ENCODE measurements at places on chromosomes 1 and 21.

- no peak for ATAC-seq
Measured at GRCh38 chr1:183131166-183131565, 54.9 kb upstream of the LAMC2 start.

DNA sequence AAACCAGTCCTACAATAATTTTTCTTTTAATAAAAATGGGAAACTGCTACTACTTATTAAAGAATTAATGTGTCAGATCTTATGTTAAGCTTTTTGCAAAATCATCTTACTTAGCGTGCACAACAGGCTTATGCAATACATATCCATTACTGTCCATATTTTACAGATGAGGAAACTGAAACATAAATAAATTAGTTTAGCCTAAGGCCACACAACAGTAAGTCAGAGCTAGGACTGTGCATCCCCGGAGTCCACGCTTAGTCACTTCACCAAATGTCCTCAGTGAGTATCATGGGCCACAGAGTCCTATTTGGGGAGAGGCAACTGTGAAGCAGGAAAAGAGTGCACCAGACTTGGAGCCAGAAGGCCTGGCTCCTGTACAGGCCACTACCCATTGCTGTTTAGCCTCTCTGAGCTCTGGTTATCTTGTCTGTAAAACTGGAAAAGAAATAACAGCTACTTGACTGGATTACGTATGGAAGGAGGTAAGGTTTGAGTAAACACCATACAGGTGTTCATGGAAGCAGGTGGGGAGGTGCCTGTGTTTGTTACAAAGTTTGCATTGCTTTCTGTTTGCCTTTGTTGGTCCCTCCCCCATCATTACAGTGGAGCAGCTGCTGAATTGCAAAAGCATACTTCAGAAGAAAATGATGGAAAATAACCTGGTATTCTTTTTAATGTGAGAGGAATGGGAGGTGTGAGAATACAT lies 192.8 kb downstream of the FCRL5 start:
- no peak for ATAC-seq

DNA sequence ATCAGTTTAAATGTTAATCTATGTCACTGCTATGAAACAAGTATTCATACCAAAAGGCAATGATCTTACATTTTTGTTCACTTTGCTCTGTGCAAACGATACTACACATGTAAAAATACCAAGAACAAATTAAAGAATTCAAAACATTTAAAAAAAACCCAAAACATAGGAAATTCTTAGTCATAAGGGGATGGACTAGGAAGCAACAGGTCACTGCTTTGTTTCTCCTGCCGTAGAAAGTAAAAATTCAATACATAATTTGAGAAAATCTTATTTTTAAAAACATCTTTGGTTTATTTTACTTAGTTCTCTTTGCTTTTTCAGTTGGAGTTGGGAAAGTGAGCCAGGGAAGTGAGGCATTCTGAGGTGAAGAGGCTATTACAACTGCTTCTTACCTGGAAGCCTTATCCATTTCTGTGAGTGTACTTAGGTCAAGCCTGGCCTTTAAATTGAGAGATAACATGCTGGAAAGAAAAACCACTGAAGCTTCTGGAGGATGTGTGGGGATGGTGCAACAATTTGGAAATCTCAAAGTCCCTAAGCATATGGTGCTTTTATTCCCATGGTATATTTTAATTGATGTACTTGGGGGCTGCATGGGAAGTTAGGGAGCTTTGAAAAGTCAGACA lies 183.5 kb downstream of the CDC42BPA start:
- ATAC-seq = no peak

DNA sequence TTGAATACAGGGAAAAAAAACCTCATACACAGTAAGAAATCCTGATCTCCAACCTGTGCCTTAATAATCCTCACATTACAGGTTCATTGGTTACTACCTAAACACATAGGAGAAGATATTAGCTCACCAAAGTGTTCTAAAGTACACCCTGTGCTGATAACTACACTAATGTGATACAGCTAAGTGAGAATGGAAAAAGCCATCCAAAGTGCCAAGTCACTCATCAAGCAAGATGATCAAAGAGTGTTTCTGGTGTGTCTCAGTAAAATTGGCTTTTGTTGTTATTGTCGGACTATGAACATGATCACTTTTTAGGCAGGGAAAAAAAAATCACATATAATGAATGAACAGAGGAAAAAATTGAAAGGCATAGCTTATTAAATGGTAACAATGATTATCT lies 31.4 kb downstream of the EPS15 start:
- ATAC-seq = no peak

DNA sequence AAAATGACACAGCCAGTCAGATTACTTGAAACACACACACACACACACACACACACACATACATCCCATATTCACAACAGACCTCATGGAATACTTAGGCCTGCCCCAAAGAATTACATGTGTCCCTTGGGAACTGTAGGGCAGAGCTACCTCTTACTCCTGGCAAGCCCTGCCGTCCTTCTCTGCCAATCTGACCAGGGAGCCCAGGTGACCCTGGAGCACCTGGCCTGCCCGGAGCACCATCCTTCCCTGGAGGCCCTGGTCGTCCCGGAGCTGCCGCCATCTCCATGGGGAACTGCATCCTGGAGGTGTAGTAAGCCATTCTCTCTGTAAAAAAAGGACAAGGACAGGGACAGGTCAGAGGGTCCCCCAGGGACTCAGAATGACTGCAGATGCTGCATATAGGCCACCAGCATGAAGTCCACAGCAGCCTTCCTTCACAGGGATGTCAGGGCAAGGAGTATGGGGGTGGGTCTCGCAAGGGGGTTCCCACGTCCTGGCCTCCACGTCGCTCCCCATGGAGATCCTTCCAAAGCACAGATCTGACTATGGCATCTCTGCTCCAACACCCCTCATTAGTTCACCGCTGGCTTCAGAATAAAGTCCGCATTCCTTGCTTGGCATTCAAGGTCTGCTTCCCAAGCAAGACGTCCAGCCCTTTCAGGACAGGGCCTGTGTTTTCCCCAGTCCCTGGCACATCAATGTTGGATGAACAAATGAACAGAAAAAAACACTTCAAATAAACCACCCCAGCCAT lies 9.2 kb upstream of the PEF1 start:
- no peak for ATAC-seq

DNA sequence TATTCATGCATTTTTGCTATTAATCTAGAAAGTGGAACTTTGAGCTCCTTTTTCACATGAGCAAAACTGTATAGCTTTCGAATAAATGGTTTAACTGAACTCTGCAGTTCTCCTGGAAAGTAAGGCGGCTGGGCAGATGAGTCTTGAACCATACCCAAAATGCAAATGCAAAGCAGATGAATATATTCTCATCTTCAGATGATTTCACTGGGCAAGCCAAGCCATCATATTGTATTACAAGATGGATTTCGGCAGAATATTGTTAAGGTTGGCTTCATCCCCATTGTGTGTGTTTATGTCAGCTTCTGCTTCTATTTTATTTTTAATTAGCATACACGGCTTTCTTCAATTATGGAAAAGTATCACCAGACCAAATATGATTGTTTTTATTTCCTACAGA lies 209.6 kb downstream of the GREM2 start:
- no peak for ATAC-seq

DNA sequence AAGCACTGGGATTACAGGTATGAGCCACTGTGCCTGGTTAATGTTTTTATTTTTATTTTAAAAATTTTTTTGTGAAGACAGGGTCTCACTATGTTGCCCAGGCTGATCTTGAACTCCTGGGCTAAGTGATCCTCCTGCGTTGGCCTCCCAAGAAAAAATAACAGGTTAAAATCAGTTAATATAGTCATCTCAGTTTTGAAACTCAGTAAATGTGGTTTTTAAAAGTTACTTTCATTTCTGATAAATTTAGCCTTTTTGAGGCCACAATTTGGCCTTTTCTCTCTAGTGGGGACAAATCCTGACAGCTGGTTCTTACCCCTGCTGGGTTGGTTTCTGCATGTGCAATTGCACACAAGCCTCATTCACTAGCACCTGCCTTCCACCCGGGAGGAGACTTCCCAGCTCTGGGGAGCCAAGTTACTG lies 13.3 kb downstream of the PMF1 start:
- peak; percentile 5 for ATAC-seq

- ATAC-seq = no peak
Measured at GRCh38 chr1:41773144-41773591, 145.6 kb downstream of the HIVEP3 start.

DNA sequence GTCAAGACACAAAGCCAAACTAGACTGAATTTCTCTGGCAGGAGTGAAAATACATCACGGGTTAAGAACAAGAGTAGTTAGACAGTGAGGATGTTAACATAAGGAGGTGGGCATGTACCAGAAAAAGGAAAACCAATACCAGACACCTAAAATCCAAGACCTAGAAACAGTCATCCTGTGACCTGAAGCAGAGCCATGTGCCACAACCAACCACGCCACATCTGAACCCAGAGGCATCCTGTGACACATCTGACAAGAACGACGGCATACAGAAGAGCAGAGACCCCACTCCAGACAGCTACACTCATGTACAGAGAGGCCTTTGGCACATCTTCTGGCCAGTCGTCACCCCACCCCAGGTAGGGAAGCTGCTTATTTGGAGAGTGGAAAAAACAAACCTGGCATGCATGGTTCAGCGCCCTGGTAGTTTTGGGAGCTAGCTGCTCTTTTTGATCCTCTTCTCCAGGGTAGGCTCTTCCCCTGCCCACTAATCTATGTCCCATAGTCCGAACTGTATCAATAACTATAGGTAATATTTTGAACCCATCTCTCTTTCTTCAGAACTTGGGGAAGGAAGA lies 72.1 kb downstream of the SLC45A1 start:
- ATAC-seq = no peak

- no peak for ATAC-seq
Measured at GRCh38 chr1:1088801-1089680, 14.9 kb upstream of the RNF223 start.

DNA sequence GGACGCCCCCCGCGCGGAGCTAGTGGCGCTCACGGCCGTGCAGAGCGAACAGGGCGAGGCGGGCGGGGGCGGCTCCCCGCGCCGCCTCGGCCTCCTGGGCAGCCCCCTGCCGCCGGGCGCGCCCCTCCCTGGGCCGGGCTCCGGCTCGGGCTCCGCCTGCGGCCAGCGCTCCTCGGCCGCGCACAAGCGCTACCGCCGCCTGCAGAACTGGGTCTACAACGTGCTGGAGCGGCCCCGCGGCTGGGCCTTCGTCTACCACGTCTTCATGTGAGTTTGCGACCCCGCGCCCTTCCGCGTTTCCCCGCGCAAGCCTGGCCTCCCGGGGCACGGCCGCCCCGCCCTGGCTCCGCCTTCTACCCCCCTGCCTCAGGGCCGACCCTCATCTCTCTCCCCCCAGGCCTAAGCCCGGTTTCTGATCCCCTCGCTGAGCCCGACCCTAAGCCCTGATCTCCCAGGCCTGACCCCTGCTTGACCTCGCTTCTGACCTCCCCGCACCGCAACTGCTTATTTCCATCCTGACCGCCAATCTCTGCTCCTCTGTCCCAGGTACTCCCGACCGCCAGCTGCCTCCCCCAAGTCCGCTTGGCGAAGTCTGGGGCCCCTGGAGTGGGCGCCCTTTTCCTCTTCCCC lies 669 bp downstream of the KCNQ4 start:
- no peak for ATAC-seq

DNA sequence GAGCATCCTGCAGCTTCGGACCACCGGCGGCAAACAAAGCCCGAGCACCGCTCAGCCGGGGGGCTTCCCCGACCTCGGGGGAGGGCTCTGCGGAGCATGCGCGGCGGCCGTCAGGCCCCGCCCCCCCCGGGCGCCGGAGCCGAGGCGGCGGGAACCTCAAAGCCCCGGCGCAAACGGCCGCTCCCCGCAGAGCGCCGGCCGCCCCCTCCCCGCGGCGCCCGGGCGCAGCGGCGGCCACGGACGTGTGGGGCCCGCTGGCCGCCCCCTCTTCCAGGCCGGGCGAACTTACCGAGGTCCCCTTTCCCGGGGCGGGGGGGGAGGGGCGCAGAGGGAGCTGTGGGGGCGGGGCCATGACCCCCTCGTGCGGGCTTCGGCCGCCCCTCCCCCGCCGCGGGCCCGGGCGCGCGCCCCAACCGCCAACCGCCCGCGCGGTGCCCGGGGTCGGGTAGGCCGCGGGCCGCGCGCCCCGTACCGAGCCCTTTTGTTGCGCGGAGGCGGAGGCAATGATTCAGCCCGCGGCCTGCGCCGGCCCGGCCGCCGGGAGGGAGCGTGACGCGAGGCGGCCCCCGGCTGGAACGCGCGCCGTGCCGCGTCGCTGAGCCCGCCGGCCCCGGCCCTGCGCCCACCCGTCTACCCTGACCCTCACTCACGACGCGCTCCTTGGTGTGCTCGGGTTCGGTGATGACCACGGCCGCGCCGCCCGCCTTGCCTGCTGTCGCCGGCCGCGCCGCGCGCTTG lies 1.7 kb downstream of the RCC2 start:
- ATAC-seq = peak; percentile 48

- peak; percentile 15 for ATAC-seq
Measured at GRCh38 chr1:41740630-41741239, 178.0 kb downstream of the HIVEP3 start.

GRCh38 chr1:20477348-20478056 lies 8.5 kb downstream of the CAMK2N1 start:
- ATAC-seq = no peak

Measured in activated CD4-positive, CD25-positive, alpha-beta regulatory T cell treated with anti-CD3 and anti-CD28 coated beads, Interleukin-2, amount 50 U/mL, for 24 hours (primary cell).